Aorta (tissue), 5 donors: ENCODE measurements at places on chromosomes 12 and 14. TPM values are rescaled to one million over a fixed set of nuclear protein-coding genes. Genes with fewer than 3 reads are reported as not detected.

DNA sequence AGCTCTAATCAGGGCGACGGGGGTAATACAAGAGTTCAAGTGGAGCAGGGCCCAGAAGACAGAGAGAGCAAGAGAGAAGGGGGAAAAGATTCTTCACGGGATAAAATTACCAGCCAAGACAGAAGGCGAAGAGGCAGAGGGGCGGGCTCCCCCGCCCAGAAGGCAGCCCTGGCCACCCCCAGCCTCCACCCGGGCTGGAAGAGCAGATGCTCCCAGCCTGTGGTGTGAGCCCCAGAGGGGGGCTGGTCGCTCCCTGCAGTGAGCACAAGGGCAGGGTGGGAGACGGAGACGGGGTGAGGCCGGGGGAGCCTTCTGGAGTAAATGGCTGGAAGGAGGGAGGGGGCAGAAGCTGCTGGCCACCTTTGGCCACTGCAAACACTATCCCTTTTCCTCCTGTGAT, 1035.6 kb downstream of the VRK1 start:
- no peak for DNase-seq
- H3K27me3 ChIP-seq: no peaks in the 10 kb centered on the region
- H3K36me3 ChIP-seq: no peaks in the 10 kb centered on the region
- H3K4me3 ChIP-seq: no peak overlapping the region
- no peak overlapping the region for H3K27ac ChIP-seq
- no peaks in the 10 kb centered on the region for H3K4me1 ChIP-seq

DNA sequence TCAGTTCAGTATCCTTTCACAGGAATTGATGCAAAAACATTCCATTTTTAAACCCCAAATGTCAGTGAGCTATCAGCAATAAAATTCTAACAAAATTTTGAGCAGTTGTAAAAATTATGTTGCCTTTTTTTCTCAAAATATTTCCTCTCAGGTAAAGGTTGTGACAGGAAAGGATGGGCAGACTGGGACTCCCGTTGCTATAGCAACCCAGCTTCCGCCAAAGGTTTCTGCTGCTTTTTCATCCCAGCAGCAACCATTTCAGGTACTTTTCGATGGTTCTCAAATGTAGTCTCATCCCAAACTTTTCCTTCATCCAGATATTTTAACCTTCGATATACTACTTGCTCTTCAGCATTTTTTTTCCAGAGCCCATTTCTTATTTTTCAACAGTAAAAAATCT, 13.6 kb downstream of the EP400 start:
- H3K27ac ChIP-seq: no peak overlapping the region
- no peak for DNase-seq
- no peak overlapping the region for H3K4me3 ChIP-seq
- no peaks in the 10 kb centered on the region for H3K4me1 ChIP-seq
- no peaks in the 10 kb centered on the region for H3K36me3 ChIP-seq
- no peaks in the 10 kb centered on the region for H3K27me3 ChIP-seq

- H3K36me3 ChIP-seq: no peaks in the 10 kb centered on the region
- no peaks in the 10 kb centered on the region for H3K27me3 ChIP-seq
- no peaks in the 10 kb centered on the region for H3K4me1 ChIP-seq
- no peak overlapping the region for H3K4me3 ChIP-seq
- DNase-seq: no peak
Measured at GRCh38 chr12:74455429-74455828, 82.2 kb upstream of the ATXN7L3B start.

GRCh38 chr12:128817111-128818015, 6.4 kb downstream of the SLC15A4 start:
- H3K27me3 ChIP-seq: no peaks in the 10 kb centered on the region
- peaks cover 3% of the 10 kb centered on the region for H3K36me3 ChIP-seq
- DNase-seq: peak; percentile 84
- no peak overlapping the region for H3K27ac ChIP-seq

DNA sequence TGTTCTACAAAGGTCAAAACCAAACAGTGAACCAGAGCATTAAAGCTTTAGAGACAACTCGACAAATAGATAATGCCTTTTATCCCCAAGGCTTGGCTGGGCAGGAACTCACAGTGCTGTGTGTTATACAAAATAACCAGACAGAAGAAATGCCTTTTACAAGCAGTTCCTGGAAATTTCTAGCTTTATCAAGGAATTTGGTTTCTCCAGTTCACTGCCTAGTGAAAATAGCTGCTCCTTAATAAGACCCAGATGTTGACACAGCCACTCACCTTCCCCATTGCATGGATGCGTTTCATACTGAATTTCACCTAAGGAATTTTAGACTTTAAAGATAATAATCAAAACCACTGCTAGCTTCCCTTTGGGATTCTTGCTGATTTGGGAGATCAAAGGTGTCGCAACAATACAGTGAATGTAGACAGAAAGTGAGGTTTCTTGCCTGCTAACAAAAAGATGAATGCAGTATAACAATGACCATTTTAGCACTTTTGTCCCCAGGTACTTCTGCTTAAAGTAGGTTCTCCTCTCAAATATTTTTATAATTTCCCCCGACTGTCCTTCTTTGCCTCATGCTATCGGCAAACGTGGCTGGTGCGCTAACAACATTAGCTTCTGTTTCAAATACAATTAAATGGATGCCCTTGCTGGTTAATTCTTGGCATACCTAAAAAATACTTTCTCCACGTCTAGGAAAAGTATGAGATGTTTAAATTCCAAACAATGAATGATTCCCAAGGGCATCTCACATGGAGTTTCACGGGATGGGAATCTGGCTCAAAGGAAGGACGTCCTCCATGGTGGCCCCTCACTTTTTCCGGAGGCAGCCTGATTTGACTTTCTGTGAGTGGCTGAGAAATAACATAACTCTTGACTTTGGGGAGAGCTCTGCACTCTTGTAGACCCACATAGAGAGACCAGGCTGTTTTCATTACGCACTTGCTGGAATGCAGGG, 162.4 kb downstream of the C12orf75 start:
- no peak for DNase-seq
- H3K4me3 ChIP-seq: no peak overlapping the region
- H3K27me3 ChIP-seq: no peaks in the 10 kb centered on the region

Gene ANKRD33
- total RNA-seq: 0.54 TPM

Gene SVOP
- not detected for total RNA-seq

Gene SLC8A3
- 0.23 TPM for total RNA-seq
